ENCODE measurements at places on chromosomes 3 and 15.

DNA sequence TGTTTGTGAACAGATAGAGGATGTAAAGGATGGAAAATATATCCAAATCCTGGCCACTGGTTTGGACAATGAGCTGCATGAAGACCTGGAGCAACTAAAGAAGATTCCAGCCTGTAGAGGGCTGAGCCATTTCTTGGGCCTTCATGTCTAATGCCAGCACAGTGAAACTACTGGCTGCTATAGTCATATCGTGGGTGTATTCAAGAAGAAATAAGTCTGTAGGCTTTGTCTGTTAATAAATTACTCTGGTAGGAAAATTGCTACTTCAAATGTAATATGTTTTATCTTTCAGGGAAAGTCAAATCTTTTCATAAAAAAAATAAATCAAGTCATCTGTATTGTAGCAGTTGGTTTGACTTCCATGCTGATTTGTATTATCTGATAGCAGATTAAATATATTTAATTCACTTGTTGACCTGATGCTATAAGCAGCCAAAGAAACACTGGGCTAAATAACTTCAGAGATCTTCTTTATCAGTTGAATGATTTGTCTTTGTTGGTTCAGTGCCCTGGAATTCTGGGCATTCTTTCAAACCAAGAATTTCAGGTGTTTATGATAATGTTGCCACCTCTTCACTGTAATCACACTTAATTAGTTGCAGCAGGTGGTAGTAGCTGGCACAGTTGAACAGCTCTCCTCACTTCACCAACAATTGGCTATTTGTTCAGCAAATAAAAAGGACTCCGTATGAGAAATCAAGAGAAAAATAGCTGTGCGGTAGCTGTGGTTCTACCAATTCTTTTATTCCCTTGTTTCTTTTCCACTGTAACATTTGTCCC is 1109.5 kb downstream of the NSUN3 start:
- no peak for DNase-seq

DNA sequence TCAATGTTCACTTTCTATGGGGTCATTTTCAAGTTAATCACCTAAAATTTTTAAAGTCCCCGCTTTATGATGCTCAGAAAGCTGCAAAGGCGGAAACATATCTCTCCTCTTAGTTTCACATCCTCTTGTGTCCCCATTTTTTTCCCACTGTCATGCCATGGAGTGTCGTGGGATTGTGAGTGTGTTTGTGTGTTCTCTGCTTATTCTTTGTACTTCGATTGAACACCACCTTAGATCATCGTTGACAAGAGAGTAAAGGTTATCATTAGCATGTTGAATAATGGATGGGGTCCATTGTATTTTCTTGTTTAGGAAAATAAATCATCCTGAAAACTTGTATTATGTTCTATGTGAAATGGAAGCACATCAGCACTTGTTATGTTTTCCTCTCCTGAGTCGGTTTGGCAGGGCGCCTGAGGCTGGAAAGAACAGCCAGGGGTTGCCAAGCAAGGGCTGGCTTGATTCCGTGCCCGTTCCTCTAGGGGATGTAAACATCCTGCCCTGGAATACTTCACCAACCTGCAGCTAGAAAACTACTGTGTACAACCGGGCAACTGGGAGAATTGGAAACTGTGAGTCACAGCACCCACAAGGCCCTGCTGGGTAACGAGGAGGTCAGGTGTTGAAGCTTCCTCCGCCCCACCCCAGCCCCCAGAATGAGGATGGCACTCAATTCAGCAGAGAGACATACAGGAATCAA is 67.2 kb downstream of the EIF4E3 start:
- no peak for DNase-seq

DNA sequence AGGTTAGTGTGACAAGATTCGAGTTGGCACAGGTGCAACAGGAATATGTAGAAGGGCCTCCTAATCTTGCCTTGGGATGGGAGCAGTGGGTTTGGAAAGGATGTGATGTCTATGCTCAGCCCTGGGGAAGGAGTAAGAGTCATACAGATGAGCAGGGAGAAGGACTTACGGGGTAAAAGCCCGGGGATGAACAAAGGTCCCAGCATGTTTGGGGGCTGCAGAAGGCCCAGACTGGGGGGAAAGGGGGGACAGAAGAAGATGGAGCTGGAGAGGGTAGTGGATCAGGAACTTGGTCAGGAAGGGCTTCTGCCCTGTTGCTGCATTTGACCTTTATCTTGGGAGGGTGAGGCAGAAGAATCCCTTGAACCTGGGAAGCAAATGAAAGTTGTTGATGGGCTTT is 240.1 kb upstream of the ST8SIA2 start:
- no peak for DNase-seq

DNA sequence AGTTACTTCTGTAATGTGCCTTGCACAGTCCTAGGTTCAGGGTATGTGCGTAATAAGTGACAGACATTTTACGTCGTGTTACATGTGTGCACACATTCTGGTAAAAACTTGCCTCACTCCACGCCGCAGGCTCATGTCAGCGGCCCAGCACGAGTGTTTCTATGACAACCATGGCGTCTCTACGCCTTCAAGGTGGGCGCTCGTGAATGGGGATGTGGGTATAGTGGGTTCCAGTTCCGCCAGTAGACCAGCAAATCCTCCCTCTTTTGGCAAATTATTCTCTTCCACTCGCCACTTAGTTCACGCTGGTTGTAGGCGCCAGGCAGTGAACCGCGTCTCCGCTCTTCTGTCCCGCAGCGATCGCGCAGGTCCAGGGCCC is 40.3 kb downstream of the CHST14 start:
- peak; percentile 31 for DNase-seq

DNA sequence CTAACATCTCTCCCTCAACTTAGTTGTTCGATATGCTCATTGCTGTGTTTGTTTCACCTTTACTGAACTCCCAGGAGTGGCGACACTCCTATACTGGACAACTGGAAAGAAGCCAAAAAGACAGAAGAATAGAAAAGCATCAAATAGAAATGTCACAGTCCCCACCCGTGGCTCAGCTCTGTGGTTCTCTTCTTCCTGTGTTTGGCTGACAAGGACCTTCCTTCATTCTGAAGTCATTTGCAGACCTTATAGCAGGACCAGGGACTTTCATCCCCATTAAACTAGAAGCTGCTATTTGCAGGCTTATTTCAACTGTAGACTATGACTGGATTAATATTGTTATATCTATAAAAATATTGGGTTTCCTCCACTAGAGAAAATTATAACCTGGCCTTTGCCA is 125.9 kb downstream of the NECTIN3 start:
- DNase-seq = no peak

GRCh38 chr15:52680041-52680391 is 828 bp upstream of the ATOSA start:
- no peak for DNase-seq

- DNase-seq = no peak
Observed at GRCh38 chr3:135412475-135412874, 553.1 kb upstream of the PPP2R3A start.

DNA sequence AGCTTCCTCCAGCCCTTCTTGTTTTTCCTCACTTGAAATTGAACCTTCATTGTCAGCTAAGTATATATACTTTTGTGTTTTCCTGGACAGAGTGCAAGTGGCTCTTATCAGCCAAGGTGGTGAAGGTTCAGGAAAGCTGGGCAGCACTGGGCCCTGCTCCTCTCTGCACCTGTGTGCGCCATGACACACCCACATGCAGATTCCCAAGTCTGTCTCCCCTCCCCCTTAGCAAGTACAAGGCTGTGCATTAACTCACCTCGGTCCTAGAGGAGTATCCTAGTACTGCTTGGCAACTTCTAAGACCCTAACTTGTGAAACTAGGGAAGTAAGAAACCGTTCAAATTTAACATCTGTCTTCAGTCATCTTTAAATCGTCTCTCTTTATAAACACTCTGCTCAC is 85.8 kb downstream of the SLC49A4 start:
- DNase-seq = no peak

DNA sequence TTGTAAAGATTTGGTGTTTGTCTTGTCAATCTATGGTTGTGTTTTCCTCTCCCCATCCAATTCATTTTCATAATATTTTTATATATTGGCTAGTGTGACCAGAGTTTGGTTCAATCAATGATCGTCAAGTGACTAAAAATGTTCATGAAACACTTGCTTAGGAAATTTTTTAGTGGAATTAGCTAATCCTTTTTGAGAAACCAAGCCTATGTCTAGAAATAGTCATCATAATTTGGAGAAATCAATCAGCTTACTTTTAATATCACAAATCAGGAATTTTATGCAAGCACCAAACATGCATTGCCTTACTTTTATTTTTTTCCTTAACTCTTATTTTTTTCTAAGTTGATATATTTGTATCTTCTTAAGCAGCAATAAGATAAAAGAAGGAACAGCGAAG is 403.1 kb upstream of the TBL1XR1 start:
- no peak for DNase-seq

GRCh38 chr15:62145015-62145735 is 19.9 kb downstream of the C2CD4B start:
- DNase-seq = no peak

DNA sequence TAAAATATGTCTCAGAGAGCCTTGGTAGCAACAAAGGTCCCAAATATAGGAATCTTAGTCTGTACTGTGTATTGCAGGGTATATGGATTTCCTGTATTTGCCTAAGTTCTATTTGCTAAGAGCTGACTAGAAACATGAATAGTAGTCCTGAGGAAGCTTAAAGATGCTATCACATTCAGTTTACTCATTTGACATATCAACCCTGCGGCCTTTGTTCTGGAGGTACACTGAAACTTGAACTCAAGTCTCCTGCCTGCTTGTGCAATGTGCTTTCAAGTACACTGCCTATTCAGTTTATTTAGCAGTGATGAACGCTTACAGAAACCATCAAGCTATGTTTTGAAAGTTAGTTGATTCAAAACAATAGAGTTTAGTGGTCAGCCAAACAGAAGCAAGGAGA is 21.1 kb downstream of the IL1RAP start:
- no peak for DNase-seq

- DNase-seq = peak; percentile 33
Observed at GRCh38 chr3:11845651-11846050, 1.0 kb downstream of the TAMM41 start.

DNA sequence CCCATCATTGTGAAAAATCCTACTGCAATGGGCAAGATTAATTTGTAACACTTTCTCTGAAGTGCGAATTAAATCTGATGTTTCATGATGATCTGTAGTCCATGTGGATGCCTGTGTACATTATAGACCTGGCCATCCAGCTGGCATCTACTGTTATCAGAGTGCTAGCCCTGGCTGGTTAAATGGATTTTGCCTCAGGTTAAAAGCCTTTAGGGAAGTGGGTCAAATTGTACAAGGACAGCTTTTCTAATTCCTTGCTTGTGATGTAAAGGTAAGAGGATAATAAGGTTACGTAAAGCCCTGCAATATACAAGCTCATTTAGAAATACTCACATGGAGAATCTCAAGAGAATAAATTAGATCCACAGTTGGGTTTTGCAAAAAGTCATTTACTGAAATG is 138.2 kb downstream of the EPHA3 start:
- DNase-seq = no peak

DNA sequence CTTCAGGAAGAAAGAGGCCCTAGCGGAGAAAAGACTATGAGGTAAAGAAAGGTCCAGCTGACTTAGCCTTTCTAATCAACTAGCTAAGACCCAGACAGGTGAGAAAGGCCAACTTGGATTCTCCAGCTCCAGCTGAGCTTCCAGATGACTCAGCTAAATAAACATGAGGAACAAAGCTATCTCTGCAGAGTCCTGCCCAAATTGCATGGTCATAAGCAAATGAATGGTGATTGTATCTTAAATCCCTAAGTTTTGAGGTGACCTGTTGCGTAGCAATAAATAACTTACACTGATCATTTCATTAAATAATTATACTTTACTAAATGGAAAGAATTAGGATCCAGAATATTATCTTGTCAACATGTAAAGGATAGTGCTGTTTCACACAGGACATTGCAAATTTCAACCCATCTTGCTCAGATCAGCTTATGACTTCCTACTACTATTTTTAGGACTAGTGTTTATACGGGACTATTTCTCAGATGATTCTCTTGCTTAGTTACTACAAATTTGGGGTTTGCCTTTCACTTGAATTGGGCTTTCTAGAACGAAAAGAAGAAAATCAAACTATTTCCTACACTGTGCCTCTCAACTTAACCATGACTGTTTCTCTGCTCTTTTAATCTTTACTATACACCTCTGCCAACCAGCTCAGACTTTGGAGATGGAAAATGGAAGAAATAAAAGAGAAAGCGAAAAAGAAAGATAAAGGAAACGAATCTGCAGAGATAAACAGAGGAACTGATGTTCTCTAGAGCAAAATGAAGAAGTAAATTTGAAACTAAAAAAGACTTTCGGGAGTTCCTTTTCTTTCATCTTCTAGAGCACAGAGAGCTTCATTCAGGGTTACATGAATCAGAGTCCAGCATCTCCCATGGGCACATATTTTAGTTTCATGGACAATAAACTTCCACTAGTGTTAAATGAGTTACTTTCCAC is 6.6 kb upstream of the ADGRG7 start:
- DNase-seq = no peak

DNA sequence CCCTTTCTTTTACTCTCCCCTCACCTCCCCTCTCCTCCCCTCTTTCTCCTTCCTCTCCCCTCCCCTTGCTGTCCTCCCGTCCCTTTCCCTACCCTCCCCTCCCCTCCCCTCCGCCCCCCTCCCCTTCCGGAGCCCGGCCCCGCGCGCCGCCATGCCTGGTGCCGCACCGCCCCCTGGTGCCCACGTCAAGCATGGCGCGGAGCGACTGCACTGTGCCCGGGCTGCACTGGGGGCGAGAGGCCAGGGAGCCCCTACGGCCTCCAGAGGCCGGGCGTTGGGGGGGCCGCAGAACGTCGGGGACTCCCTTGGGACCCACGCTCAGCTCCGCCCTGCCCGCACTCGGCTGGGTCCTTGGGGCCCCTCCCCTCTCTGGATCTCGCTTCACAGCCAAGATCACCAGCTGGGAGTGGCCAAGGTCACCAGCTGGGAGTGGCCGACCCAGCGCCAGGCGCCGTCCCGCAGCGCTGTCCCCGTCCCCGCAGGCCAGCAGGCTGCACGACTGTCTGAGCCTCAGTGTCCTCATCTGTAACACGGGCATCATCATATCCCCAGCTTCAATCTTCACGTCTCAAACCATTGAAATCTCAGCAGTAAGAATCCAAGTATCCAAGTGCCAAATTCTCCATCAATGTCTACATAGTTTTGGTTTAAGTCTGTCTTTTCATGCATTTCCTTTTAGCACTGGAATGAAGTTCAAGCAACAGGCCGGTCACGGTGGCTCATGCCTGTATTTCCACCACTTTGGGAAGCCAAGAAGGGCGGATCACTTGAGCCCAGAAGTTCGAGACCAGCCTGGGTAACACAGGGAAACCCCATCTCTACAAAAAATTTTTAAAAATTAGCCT is 42.5 kb downstream of the TPRA1 start:
- DNase-seq = peak; percentile 83

- DNase-seq = peak; percentile 18
Observed at GRCh38 chr15:77838061-77838460, 205.3 kb upstream of the LINGO1 start.

GRCh38 chr3:160869825-160870224 is 113.8 kb downstream of the PPM1L start:
- no peak for DNase-seq

DNA sequence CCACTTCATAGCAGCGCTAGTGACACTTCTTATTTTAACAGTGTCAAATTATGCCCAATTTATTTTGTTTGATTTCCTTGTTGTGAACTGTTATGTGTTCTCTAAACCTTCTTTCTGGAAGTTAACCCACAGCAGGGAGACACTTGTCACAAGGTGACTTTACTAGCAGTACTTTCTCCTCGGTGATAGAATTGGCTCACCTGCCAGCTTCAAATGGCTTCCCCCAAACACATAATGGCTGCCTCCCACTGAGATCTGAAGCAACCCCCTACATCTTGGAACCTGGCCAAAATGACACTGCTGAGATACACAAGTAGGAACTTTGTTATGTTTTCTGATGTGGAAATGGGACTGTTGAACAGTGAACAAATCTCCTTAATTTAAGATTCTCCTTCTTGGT is 238.8 kb upstream of the DPH6 start:
- no peak for DNase-seq

GRCh38 chr3:129593595-129594339 is 12.7 kb downstream of the PLXND1 start:
- DNase-seq = peak; percentile 76
